ENCODE measurements at places on chromosomes 5 and 9. TPM values are rescaled to one million over a fixed set of nuclear protein-coding genes. Genes with fewer than 3 reads are reported as not detected.

Gene GRXCR2
- total RNA-seq = not detected

Gene AK1
- total RNA-seq = 85.0 TPM

Gene KIF20A
- total RNA-seq = 12.2 TPM

Gene ACOT12
- 2.2 TPM for total RNA-seq

Gene RNF44
- total RNA-seq = 6.5 TPM

Gene AHRR
- total RNA-seq = 86.8 TPM

Gene STPG3
- total RNA-seq = 0.66 TPM

Gene PROB1
- total RNA-seq = 1.2 TPM

Gene ARL10
- total RNA-seq = 12.1 TPM

Gene NR6A1
- total RNA-seq = 0.44 TPM

Gene HACD4
- 16.3 TPM for total RNA-seq

Gene IRX4
- total RNA-seq = not detected

Gene NAIP
- total RNA-seq = 2.5 TPM

Gene CTNND2
- total RNA-seq = not detected

Gene BTNL8
- total RNA-seq = not detected

Gene ZNF366
- not detected for total RNA-seq

Gene FOXD4
- total RNA-seq = 0.17 TPM

Gene SPOCK1
- 36.1 TPM for total RNA-seq

Gene LARP1
- total RNA-seq = 83.7 TPM

Gene DOCK2
- 3.1 TPM for total RNA-seq

Gene CD72
- total RNA-seq = 2.0 TPM

Gene PTTG1
- 402 TPM for total RNA-seq

Gene PGM5
- 88.8 TPM for total RNA-seq

Gene C9orf50
- 0.44 TPM for total RNA-seq

Gene PCDHGB2
- 5.1 TPM for total RNA-seq

Gene PFN3
- not detected for total RNA-seq

Gene NRARP
- total RNA-seq = 0.29 TPM

Gene IRX1
- not detected for total RNA-seq

Gene BTNL3
- not detected for total RNA-seq

Gene HEMGN
- total RNA-seq = not detected

Gene IL13
- total RNA-seq = not detected

Gene IL7R
- total RNA-seq = 2.2 TPM

Gene PCDHA1
- total RNA-seq = not detected

Gene TAF11L14
- not detected for total RNA-seq

Gene POLK
- 54.7 TPM for total RNA-seq

Gene BSPRY
- total RNA-seq = not detected

Gene MARCOL
- total RNA-seq = not detected

Measured in smooth muscle cell of trachea (primary cell).